Activated CD4-positive, alpha-beta T cell treated with anti-CD3 and anti-CD28 coated beads, Interleukin-2, amount 10 ng/mL, durations not matched to agents 24 days and 14 days (primary cell): ENCODE measurements at places on chromosomes 5 and 9. TPM values are rescaled to one million over a fixed set of nuclear protein-coding genes. Genes with fewer than 3 reads are reported as not detected.

MEGF10 gene
- not detected in 2 replicates for total RNA-seq

- DNase-seq, result no peak
Observed at GRCh38 chr5:123936548-123936947, 424.6 kb downstream of the CSNK1G3 start.

DNA sequence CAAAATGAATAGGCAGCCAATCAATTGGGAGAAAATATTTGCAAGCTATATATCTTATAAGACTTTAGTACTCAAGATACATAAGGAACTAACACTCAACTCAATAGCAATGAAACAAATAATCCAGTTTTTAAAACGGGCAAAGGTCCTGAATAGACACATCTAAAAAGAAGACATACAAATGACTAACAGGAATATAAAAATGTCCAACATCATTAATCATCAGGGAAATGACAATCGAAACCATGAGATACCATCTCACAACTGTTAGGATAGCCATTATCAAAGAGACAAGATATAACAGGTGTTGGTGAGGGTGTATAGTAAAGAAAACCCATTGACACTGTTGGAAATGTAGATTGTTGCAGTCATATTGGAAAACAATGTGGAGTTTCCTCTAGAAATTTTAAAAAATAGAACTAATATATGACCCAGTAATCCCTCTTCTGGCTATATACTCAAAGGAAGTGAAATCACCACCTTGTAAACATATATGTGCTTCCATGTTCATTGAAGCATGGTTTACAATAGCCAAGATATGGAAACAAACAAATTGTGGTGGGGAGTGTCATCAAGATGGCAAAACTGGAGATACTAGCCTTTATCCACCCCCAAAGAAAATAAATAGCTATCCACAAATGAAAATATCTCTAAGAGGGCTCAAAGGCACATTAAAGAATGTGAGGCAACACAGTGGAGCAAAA is 13.9 kb upstream of the BTNL3 start:
- DNase-seq, result no peak

CDX1 gene
- total RNA-seq, result not detected in 2 replicates

GRCh38 chr5:60410427-60410826 is 289.5 kb downstream of the DEPDC1B start:
- no peak for DNase-seq

DNA sequence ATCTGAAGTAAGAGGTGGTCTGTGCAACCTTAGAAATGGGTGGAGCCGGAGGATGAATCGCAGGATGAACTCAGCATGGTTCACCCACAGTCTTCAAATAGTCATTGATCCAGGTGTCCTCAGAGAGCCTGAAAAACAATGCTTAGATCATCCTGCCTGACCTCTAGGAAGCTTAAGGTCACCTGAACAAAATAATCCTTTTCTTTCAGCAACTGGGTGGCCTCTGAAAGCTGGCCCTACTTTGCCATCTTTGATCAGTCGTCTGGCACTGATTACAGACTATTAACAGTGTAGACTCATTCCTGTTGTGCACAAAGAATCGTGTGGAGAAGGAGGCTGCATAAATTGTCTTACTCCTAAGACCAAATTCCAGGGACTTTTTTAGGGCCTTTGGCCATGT is 50.7 kb downstream of the PIP5K1B start:
- no peak for DNase-seq

DNA sequence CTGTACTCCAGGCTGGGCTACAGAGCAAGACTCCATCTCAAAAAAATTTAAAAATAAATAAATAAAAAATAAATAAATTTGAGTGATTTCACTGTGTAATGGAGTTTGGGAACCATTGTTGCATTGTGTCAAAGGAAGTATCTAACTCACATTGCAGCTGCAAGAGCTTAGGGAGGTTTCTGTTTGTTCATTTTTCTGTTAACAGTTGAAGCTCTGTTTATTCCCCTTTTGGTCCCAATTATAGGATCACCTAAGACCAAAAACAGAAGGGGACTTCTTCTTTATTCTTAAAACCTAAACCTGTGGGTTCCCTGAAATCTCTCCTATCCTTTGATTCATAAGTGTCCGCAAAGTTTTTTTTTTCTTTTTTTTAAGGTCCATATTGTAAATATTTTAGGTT is 28.6 kb upstream of the PCAT7 start:
- DNase-seq, result no peak

F2RL1 gene
- total RNA-seq, result 0.14 and 0.23 TPM in 2 replicates

- DNase-seq, result no peak
Observed at GRCh38 chr9:92917176-92917800, 30.0 kb upstream of the FGD3 start.

DNA sequence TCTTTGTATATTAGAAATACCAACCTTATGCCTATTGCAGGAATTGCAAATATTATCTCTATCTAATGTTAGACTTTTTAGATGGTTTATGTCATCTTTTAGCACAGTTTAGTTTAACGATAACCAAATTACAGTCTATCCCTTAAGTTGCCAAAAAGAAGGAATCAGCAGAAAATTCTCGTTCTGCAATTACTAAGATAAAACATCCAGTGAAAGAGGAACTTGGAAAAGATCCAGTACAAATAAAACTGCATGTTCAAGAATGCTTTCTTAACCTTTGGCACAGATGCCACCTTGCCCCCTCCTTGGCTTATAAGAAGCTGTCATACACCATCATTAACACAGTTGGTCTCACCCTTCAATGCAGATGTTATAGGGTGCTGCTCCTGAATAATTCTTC is 124.0 kb downstream of the SEMA5A start:
- no peak for DNase-seq

- no peak for DNase-seq
Observed at GRCh38 chr9:135255841-135256580, 168.5 kb downstream of the OLFM1 start.

- peak; percentile 64 for DNase-seq
Observed at GRCh38 chr9:131630205-131630831, 85.0 kb downstream of the PRRT1B start.

- DNase-seq, result peak; percentile 57
Observed at GRCh38 chr5:75509956-75510355, 1.5 kb downstream of the CERT1 start.

DNA sequence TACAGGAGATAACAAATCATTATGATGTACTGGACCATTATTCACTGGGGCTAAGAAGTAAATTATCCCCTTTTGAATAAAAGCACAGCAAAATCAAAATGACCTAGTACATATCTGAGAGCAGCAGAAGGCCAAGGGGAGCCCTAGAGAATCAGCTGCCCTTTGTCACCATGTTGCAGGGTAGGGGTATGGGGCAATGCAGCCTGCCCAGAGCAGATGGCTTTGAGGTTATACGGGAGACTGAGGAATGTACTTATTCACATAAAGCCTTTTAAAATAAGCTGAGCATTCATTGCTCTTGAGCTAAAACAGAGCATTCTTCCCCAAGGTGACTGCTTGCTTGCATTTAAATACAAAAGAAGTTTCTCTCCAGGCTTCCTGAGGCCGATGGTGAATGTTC is 2.6 kb upstream of the TNFAIP8 start:
- no peak for DNase-seq

DNA sequence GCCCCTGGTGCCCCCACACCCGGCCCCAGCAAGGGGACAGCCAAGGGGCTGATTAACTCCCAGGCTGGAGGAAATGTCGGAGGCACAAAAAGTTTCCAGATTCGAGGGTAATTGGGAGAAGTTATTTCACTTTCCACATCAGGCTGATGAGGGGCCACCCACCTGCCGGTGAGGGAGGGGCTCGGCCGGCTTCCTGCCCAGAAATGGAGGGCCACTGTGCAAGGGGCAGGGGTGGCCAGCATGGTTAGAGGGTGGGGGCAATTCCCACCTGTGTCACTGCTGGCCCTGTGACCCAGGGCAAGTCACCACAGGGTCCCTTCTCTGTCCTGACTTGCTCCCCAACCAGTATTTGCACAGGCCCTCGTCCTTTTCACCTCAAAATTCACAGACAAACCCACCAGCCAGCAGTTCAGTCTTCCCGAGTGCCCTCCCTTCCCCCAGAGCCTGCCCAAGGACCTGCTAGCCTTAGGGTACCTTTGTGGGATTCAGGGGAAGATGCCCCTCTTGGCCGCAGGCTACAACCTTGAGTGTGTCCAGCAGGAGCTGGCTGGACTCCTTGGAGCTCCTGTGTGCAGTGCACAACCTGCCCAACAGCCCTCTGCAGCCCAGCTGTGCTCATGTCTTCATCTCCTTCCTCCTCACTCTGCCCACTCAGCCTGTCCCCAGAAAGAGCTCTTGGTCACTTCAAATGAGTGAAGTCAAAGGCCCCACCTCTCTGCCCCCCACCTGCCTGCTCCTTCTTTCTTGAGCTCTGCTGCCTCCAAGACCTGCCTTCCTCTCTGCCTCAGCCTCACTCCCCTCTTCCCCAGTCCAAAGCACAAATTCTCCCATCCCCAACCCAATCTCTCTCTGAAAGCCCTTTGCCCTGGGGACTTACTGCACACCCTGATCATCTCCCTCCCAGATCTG is 130.5 kb downstream of the BARX1 start:
- DNase-seq, result peak; percentile 41

TAF11L10 gene
- total RNA-seq, result not detected in 2 replicates

PAEP gene
- not detected in 2 replicates for total RNA-seq

- no peak for DNase-seq
Observed at GRCh38 chr9:28365020-28365640, 791.8 kb upstream of the C9orf72 start.

HTR4 gene
- total RNA-seq, result not detected in 2 replicates

DNAH5 gene
- total RNA-seq, result not detected in 2 replicates

- DNase-seq, result no peak
Observed at GRCh38 chr5:96075579-96076289, 114.1 kb upstream of the ELL2 start.

- no peak for DNase-seq
Observed at GRCh38 chr9:129075996-129076639, 4.8 kb upstream of the DOLPP1 start.

GRCh38 chr9:21561502-21561901 is 79.4 kb upstream of the IFNE start:
- no peak for DNase-seq

GRCh38 chr9:103152473-103152872 is 157.3 kb downstream of the CYLC2 start:
- DNase-seq, result no peak

DNA sequence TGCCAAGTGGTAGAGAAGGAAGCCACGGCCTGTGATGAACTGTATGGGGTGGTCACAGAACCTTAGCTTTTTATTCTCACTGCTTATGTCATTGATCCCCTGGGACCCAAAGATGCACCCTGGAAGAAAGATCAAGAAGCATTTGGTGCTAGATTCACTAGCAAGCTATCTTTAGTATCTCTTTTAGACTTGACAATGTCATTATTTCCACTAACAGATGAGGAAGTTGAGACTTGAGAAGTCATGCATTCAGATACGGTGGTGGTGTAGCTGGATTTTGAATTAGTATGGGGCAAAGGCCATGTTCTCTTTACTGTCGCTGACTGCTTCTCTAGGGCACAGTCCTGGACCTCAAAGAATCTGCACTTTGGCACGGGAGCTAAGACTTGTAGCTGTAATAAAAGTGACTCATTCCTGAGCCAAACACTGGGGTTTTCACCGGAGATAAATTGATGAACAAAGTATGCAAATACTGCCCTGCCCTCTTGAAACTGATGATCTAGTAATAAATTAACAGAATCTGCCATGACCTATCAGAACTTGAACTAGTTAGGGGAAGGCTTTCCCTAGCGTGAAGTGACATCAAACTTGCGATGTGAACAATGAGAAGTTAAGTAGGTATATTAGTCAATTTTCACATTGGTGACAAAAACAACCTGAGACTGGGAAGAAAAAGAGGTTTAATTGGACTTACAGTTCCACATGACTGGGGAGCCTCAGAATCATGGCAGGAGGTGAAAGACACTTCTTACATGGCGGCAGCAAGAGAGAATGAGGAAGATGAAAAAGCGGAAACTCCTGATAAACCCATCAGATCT is 5.4 kb downstream of the GDA start:
- DNase-seq, result no peak

DNA sequence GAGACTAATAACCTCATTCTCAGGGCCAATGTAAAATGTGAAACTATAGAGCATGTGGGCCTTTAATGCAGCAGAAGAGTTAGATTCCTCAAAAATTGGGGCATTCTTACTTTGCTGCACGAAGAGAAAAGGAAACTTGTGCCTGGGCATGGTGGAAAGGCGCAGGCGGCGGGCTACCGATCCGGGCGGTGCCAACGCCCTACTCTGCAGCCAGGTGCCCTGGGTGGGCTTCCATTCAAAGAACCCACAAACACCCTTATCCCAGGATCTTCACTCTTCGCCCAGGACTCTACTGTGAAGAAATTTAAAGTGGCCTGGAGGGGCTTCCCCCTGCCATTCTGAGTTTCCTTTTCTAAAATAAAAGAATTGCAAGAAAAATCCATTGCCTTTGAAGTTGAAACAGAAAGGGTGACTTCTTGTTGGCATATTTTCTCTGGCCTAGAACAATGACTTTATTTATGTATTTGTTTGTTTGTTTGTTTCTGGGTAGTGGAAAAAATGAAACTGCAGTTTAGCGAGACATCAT is 124.9 kb downstream of the TMEM161B start:
- peak; percentile 58 for DNase-seq

CCNJL gene
- not detected in 2 replicates for total RNA-seq

NIPAL4 gene
- total RNA-seq, result 2.2 and 2.7 TPM in 2 replicates

DNA sequence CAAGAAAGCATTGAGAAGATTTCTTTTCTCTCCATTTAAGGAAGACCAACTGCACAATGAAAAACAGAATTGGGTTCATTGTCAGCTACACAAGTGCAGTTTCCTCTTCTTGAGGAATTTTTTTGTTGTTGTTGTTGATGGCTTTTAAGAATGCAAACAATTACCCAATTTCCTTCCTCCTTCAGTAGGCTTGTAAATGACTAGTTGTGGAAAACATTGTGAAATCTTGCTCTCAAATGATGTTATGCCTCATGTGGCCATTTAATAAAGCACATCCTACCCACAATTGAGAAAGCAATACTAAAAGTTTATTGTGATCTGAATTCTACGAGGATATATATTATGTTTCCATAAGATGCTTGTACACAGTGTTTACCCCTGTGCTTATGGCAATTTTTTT is 171.6 kb downstream of the FAM174A start:
- no peak for DNase-seq

DNA sequence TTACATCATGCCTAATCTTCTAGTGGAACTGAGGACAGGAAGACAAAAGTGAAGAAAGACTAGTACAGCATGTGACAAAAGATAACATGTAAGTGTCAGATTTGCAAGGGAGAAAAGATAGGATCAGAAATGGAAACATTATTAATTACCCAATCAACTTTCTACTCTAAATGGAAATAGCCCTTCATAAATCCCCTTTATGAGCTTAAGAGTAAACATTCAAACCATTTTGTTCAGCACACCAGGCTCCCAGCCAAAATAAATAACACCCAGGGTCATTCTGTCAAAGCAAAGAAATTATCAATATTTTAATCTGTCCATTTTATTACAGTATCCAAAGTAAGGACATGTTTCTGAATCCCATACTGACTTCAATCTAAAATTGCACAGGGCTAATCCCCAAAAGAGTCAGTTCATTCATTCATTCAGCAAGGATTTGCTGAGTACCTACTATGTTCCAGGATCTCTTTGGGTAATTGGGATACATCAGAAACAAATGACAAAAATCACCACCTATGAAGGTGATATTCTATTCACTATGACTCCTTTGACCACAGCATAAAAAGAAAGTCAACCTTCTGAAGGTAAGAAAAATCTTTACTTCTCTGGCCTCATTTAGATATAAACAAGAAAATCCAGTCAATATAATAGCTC is 5.3 kb downstream of the PRELID2 start:
- no peak for DNase-seq
